ENCODE measurements at places on chromosomes 7 and 10.

DNA sequence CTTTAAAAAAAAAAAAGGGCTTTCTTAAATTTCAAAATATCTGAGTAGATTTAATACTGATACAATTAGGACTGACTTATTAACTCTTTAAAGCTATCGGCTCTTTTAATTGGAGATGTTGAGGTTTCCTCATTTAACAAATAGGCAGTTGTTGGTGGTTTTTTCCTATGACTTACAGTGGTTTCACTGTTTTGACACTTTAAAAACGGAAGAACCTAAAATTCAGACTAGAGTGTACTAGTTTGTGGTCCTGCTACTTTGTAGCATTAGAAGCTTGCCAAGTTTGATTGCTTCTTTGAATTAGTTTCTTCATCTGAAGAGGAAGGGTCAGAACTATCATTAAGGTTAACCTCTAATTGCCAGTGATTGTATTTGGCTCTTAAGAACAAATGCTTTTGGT, 27.7 kb downstream of the CUL1 start:
- DNase-seq, result no peak

- no peak for DNase-seq
These were observed 1.4 kb upstream of the TRIM8 start for GRCh38 chr10:102642736-102643335.

- DNase-seq, result no peak
These were observed 52.9 kb downstream of the AUTS2 start for GRCh38 chr7:69651101-69651590.

- no peak for DNase-seq
These were observed 542.9 kb upstream of the GALNT17 start for GRCh38 chr7:70589010-70589409.

GRCh38 chr7:143345428-143345900, 17.0 kb downstream of the FAM131B start:
- no peak for DNase-seq

- DNase-seq, result no peak
These were observed 237.2 kb downstream of the GLI3 start for GRCh38 chr7:41999736-42000283.

DNA sequence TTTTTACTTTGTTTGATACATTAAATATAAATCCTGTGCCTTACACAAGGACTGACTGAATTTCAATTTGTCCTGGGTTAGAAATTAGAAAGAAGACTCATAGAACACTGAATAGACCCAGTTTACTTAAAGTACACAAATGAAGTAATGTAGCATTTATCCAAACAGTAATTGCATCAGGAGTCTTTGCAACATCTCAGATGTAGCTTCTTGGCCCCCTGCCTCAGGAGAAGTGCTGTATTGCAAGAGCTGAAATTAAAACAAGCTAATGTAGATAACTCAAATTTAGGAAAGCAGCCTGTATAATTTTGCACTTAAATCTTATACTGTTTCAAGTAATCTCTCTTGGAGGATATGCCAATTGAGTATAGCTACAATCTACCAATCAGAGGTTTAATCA, 54.3 kb upstream of the KCND2 start:
- no peak for DNase-seq

DNA sequence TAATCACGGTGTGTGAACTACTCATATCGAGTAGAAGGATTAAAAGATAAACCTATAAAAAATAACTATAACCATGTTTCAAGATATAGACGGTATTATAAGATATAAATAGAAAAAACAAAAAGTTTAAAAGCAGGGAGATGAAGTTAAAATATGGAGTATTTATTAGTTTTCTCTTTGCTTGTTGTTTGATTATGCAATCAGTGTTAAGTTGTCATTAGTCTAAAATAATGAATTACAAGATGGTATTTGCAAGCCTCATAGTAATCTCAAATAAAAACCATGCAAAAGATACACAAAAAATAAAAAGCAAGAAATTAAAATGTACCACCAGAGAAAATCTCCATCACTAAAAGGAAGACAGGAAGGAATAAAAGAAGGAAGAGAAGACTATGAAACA, 83.3 kb downstream of the TES start:
- no peak for DNase-seq

- no peak for DNase-seq
These were observed 3.4 kb downstream of the FAM24B start for GRCh38 chr10:122875843-122876466.

- no peak for DNase-seq
These were observed 61.1 kb upstream of the LRRC18 start for GRCh38 chr10:49000437-49001398.

- DNase-seq, result no peak
These were observed 63.9 kb downstream of the PPP1R9A start for GRCh38 chr7:94971051-94971867.

DNA sequence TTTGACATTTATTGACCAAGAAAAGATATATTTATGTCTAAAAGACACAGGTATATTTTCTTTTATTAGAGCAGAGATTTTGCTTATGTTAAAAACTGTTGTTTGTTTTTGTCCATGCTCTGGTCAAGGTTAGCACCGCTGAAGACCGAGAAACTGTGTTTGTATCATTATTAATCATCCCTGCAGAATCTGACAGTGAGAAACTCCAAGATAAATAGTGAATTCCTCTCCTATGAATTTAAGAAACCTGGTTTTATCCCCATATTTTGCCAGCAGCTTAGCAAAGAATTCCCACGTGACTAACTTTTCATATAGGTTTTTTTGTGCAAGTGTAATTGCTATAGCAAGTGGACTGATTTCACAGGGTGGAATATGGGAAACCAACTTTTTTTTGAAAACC, 77.6 kb downstream of the FRMD4A start:
- DNase-seq, result no peak

- DNase-seq, result no peak
These were observed 757.0 kb upstream of the GALNT17 start for GRCh38 chr7:70374772-70375533.

- DNase-seq, result no peak
These were observed 25.6 kb upstream of the PLEKHA1 start for GRCh38 chr10:122348935-122349361.

DNA sequence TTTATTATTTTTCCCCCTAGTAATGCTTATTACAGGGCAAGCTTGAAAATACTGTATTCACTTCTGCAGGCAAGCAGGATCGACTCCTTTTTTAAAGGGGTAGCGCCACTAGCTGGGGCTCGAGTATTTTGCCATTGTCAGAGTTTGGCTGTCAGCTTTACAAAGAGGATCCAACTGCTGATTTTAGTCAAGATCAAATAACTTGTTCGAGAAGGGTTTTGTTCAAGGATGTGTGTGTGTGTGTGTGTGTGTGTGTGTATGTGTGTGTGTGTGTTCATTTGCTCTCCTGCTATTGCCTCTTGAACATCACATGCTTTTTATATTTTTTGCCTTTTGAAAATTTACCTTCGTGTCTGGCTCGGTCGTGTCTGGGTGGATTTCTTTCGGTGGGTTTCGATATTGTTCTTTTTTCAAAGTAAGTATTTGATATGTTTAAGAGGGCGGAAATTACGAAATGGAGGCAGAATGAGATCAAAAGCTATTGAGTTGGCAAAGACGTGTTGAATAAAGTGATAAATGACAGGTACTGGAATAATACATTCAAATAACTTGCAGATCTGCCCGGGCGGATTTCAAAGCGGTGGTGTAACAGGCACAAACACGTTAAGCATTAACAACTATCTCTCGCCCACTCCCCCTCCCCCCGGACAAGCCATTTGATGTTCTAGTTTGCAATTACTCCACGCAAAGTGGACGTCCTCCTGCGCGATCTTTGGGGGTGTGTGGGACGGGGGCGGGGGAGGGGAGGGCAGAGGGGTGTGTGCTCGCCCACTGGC, 1.1 kb downstream of the ARID5B start:
- DNase-seq, result peak; percentile 17

- no peak for DNase-seq
These were observed 53.0 kb upstream of the SEMA3A start for GRCh38 chr7:84247591-84247990.

DNA sequence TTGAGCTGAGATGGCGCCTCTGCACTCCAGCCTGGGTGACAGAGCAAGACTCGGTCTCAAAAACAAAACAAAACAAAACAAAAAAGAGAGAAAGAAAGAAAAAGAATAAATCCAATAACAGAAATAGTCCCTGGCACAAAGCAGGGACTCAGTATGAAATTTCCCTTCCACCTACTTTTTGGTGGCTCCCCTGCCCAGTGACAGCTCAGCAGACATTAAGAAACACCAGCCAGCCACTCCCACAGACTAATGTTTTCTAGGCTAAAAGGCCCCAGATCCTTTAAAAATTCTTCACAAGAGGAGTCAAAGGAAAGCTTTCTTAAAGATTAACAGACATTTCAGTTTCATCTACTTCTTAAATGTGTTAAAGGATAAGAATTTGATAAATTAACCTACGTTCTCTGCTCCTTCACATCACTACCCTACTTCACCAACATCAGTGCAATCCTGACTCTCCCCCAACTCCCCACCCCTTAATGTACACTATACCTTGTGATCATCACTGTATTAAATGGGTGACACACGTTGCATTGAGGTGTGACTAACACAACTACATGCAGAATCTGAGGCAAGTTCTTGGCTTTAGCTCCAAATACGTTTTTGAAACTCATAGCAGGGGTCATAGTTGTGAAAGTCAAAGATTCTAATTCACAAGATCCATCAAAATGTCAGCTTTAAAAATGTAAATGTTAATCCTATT, 114.5 kb upstream of the CAV2 start:
- no peak for DNase-seq

Measured in SHP77 treated with DMSO at 0.1 percent for 48 hours (cell line).